NCI-H2227 treated with DMSO at 0.1 percent for 48 hours (cell line): ENCODE measurements at places on chromosomes 6 and 20.

DNA sequence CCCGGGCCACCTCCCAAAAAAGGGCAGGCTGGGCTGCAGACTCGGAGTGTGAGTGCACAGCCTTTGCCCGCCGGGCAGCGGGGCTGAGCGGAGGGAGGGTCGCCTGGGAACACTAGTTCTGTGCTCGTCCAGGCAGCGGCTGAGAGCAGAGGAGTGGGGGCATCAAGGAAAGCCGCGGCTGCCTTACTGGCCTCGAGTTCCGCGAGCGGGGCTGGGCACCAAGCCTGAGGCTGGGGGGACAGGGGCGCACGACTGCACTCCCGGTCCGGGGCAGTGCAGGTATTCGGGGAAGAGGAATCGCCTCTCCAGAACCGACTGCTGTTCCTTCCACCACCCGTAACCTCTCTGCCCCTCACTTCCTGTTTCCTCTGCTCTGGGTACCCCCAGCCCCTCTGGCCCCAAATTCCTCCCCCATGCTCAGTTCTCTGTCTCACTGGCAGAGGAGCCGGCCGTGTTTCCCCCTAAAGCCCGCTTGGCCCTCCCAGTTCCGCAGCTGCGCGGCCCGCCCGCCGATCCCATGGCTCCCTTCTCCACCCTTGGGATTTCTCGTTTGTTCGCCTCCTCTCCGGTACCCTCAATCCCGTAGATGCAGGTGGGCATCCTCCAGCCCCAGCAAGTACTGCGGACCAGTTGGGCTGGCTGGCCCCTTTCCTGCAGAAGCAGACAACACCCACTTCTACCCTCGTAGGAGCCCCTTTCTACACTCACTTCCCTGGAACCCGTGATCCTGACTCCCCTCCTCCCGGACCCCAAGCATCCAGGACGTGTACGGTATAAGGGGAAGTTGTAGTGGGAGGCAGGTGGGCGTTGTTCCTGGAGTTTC is 5.1 kb downstream of the RING1 start:
- peak; percentile 42 for DNase-seq

DNA sequence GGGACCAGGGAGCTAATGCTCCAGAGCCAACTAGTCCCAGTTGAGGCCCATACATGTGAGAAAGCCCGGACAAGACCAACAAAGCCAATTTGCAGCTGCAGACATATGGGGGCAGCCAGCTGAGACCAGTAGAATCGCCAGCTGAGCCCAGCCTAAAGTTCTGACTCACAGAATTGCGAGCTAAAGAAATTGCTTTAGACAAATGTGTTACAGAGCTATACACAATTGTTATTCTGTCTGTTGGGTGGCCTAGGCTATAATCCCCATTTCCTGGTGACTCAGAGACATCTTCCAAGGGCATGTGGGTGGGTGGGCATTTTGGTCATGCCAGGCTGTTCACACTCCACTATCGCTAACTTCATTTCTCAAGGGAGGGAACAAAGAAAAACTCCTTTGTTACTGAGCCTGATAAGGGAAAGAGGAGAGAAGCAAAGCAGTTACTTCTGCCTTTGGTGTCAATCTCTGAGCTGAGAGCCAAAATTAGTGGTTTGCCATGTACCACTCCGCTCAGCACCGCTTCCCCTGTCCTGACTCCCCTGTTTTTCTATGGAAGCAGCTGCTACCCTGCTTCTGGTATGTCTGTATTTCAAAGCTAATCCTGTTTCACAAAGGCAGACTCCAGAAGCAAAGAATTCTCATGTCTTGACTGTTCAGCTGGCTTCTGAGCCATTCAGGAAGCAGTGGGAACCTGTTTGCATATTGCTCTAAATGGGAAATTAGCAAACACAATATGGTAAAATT is 26.1 kb downstream of the SCP2D1 start:
- DNase-seq = no peak

- no peak for DNase-seq
Measured at GRCh38 chr6:53634184-53634631, 31.3 kb downstream of the KLHL31 start.

- DNase-seq = peak; percentile 79
Measured at GRCh38 chr6:28218312-28219248, 6.5 kb upstream of the ZSCAN9 start.

DNA sequence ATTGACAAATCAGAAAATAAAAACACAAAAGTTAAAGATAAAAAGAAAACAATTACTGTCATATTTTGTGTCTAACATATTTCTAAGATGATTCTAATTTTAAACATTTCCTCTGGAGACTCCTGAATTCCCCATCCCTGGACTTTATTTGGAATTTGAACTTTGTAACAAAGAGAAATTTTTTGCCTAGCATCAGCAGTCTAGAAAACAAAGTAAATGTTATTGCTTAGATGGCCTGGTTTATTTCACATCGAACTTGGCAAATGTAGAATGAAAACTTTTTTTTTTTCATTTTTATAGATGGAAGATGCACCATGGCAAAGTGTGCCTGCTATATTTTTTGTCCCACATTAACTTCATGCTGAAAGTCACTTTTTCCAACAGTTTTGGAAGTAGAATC is 159.1 kb downstream of the TBX18 start:
- no peak for DNase-seq

- no peak for DNase-seq
Measured at GRCh38 chr6:56073761-56074160, 173.6 kb downstream of the COL21A1 start.

GRCh38 chr6:6880745-6881437 is 226.9 kb upstream of the RREB1 start:
- no peak for DNase-seq

- no peak for DNase-seq
Measured at GRCh38 chr20:63325021-63325471, 32.1 kb downstream of the COL20A1 start.

- no peak for DNase-seq
Measured at GRCh38 chr6:15892369-15892768, 229.5 kb upstream of the DTNBP1 start.

- DNase-seq = no peak
Measured at GRCh38 chr6:157607317-157608109, 215.5 kb upstream of the SNX9 start.

DNA sequence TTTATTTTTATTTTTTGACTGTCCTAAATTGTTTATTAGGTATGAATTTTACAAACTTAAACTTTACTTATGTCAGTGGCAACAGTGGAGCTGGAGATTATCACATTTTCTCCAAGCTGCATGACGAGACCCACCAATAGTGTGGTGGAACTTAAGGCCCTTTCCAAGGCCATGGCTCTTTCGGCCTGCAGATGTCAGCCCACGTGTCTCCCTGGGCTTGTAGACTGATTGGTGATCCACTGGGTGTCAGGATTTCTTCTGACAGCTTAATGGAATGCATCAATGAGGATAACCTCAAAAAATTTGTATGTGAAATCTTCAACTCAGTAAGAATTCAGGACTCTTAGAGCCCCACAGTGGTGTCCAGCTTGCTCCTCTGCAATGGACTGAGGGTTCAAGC is 32.3 kb upstream of the OVOL2 start:
- no peak for DNase-seq

GRCh38 chr6:157864185-157864761 is 41.2 kb downstream of the SNX9 start:
- DNase-seq = no peak

DNA sequence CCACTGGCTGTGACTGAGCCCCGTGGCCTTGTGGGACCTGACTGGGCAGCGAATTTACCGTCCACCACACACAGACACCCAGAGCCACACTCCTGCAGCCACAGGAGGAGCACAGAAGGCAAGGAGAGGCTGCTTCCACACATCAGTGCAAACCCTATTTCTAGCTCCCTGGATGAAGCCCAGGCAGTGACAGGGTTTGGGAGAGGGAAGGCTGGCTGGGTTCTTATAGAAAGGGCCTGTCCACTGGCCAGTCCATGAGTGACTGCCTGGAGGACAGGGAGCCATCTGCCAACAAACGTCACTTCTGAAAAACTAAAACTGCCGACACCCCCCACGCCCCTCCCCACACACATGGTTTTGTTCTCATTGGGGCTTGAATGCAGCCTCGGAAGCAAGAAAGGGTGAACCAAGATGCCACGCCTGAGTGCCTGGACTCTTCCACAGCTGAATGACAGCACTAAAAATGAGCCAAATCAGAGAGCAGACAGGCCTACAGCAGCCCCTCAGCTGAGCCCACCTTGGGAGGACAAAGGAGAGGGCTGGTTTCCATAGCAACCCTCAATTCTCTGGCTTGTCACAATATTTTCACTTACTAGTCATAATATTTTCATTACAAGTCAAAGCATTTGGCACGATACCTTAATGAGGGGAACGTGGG is 38.4 kb downstream of the RRBP1 start:
- DNase-seq = peak; percentile 3

GRCh38 chr20:59972037-59972801 is 14.0 kb downstream of the CDH26 start:
- DNase-seq = no peak

GRCh38 chr6:169324656-169325459 is 71.2 kb upstream of the THBS2 start:
- DNase-seq = no peak

- no peak for DNase-seq
Measured at GRCh38 chr6:154995254-154996015, at the start of gene TIAM2. TIAM2 (plus strand) TSS chr6:154995315; CDS start chr6:155129224, 133,909 bp downstream.

DNA sequence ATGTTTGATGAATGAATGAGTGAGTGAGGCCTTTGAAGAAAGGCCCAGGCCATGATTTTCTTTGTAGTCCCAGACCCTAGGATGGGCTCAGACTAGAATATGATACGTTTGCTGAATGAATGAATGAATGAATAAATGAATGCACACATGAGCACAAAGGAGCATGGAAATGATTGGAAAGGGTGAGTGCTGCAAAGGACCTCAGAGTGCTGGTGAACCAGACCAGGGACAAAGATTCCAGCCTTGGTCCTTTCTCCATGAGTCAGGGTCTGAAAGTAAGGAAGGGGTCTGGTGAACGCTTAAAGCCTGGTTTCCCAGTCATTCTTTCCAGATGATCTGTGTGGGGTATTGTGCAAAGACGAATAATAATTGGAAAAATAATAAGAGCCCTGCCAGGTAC is 40.0 kb upstream of the MRPS18A start:
- DNase-seq = no peak

DNA sequence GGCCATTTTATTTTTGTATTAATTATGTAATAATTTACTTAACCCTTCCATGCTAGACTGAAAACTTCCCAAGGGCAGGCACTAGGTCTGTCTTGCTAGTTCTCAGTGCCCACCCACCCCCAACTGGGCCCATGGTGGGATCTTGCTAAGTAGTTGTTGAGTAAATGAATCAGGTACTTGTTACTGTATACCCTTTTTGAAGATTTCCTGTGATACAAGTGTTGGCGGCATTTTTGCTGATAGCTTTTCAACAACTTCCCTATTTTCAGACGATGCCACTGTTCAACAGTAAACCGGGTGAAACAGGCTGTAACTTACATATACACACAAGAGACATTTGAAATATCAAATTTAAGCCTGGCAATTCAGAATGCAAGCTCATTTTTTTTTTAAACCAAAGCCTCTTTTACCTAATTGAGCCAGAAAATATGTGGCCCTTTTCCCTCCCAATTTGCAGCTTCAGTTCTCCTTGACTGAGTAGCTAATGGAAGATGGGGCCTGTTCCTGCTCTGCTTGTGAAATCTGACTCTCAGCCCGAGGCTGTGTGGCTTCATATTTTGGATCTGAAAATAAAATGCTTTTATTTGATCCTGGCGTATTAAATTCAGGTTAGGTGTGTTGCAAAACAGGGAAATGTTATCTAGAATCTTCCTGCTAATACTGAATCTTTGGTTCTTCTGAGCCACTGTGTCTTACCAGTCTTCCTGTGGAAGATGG is 288.3 kb downstream of the NRN1 start:
- no peak for DNase-seq

GRCh38 chr20:164618-165017 is 7.4 kb downstream of the DEFB127 start:
- DNase-seq = no peak

- DNase-seq = no peak
Measured at GRCh38 chr20:3632311-3633004, 30.7 kb downstream of the GFRA4 start.

DNA sequence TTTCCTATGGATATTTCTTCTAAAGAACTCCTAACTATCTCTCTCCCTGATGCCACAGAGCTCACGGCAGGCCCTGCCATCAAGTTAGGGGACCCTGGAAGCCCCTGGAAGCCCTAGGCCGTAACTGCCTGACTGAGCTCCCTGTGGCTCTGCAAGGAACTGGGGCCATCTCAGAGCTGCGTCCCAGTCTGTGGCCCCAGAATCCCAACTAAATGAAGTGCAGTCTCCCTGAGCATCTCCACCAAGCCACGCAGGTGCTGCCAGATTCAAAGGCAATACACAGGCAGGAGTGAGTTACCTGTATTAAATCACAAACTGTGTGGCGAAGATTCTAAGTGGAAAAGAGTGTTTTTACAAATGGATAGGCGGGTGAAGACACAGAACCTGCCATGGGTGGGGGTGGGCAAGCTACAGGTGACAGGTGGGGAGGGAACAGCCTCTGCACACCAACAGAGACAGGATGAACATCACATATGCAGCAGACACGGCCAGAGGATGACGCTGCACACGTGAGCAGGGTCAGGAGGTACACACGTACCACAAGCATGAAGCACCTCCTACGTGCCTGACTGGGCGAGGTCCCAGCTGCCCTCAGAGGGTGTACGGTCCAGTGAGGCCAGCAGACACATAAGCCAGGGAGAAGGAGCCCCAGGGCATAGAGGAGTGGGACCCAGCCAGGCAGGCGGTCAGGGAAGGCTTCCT is 358.5 kb downstream of the ZFAND3 start:
- no peak for DNase-seq

- peak; percentile 37 for DNase-seq
Measured at GRCh38 chr6:36443471-36444428, 950 bp downstream of the KCTD20 start.

DNA sequence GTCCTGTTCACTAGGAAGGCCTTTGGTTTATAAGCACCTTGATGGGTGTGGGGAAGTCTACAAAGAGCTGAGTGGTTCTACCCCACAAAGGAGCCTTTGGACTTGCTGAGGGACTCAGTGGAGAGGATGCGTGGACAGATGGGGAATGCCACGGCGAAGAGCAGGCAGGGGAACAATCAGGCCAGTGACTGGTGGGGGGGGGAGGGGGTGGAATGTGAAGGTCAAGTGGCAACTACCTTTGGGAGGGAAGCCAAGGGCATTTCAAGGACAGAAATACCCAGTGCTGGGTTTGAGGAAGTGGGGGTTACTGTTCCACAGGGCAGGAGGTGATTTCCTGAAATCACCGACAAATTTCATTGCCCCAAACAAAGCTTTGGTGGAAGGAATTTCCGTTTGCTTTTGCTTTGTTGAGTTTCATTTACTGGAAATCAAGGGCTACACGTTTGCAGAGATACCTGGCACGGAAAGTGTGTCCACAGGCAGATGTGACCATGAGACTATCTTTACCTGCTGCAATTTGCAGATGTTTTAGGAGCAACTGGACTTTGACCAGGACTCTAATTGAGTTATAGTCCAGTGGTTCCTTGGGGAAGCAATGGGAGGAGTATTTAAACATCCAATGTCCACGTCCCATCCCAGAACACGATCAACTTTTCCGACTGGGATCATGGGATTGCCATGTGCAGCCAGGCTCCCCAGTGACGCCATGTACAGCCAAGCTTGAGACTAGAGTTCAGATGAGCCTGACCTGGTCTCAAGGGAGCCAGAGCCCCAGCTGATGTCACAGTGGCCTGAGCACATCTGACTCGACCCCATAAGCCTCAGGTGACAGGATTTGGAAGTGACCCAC is 8.0 kb downstream of the CST3 start:
- DNase-seq = no peak

GRCh38 chr6:24655215-24655614 is 9.2 kb upstream of the KIAA0319 start:
- DNase-seq = no peak

GRCh38 chr20:51412333-51412871 is 130.1 kb downstream of the NFATC2 start:
- no peak for DNase-seq

GRCh38 chr20:61664556-61665320 is 400.9 kb downstream of the TAF4 start:
- DNase-seq = no peak
